ENCODE measurements at places on chromosomes 2 and 18. TPM values are rescaled to one million over a fixed set of nuclear protein-coding genes. Genes with fewer than 3 reads are reported as not detected.

PTPN4 gene
- total RNA-seq = 39.3 TPM

GRCh38 chr2:157413326-157414035, 30.4 kb downstream of the CYTIP start:
- DNase-seq = no peak

DNA sequence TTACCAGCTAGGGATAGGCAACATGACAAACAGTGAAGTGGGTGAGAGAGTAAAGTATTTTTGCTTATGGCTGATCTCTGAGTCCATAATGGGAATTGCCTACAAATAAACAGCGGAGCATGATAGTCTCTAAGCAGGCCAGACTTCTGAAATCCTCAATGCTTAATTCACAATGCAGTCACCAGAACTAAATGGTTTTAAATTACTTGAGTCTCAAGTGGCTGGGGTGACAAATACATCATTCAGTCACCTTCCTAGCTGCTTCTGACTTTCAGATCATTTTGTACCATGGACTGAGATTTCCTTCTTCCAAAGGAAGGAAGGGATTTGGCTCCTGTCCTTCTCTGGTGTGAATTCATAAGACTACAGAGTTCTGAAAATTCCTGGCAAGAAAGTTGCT, 82.8 kb upstream of the RMP24 start:
- DNase-seq = no peak

GRCh38 chr2:201467666-201468065, 16.1 kb downstream of the STRADB start:
- no peak for DNase-seq

DNA sequence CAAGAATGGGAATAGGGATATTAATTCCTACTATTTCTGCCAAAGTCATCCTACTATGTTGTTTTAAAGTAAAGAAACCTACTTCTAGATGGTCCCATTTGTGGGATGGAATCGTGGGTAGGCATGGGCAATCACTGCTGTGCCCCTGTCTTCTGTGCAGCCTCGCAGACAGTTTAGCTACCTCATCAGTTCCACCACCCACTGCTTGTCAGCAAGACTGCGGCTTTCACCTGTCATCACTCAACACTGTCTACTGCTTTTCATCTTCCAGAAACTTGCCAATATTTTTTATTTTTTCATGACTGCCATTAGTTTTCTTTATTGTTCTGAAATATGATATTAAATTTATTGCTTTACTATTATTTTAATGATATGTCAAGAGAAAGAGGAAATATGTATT, 368.1 kb upstream of the KYNU start:
- no peak for DNase-seq

DSG2 gene
- 5.2 TPM for total RNA-seq

PLEKHH2 gene
- 273 TPM for total RNA-seq

EGR4 gene
- total RNA-seq = not detected

KATNAL2 gene
- total RNA-seq = 5.1 TPM

- DNase-seq = no peak
These were observed 240.8 kb upstream of the RGPD4 start for GRCh38 chr2:107585851-107586250.

- no peak for DNase-seq
These were observed 3.0 kb downstream of the GBX2 start for GRCh38 chr2:236164925-236165841.

DNA sequence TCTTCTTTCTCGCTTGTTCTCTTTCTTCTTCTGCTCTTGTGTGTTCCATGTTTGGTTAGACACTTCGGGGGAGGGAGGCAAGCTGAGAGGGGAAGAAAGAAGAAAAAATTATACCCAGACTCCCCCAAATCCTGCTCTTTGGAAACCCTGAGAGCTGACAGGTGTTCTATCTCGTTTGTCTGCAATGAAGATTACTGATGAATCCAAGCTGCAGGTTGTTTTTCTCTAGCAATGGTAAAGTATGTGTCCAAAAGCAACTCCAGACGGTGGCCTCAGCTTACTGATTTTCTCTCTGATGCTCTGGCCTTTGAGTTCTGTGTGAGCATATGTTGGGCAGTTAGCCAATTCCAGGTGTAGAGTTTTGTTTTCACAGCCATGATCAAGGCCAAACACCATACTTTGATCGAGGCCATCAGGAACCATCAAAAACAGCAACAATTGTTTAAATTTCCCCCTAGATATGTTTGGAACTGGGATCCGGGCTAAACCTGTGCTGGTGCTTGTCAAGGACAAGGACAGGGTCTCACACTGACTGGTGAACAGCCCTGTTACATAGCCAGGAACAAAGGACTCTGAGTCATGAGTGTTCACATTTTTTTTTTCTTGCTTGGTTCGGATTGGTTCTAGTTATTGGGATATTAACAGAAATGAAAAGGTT, 142.0 kb downstream of the PRKCE start:
- no peak for DNase-seq

FIGN gene
- 4.5 TPM for total RNA-seq

DNA sequence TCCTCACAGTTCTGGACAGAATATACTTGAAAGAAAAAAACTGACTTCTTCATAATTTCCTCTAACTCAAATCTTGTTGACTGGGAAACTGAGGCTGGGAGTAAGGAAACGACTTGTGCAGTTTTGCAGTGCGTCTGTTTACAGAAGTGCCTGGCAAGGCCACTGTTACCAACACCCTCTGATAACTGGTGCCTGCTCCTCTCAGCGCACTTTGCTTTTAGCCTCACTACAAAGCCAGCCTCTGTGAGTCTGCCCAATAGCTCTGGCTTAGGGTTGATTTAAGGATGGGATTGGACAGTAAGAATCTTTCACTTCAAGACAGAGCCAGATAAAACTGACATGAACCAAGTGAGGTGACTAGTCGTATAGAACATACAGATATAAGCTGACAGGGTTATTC, 410.8 kb downstream of the PTPRM start:
- no peak for DNase-seq

AQP12A gene
- not detected for total RNA-seq

DNA sequence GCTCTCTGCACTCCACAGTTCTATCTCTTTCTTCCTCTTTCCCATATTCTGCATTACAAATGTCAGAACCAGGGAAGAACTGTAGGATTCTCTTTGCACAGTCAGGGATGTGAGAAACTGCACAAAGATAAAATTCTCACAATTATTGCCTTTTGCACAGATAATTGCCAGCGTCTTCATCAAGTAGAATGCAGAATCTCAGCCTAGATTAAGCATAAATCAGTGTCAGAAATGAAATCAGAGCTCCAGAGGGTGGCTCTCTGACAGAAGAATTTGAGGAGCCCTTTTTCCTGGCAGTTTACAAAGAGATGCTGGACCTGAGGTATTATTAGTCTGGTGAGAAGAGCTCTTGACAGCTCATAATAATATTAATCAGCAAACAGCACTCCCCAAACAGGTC, 173.1 kb downstream of the PTH2R start:
- no peak for DNase-seq

CNDP1 gene
- not detected for total RNA-seq

GRCh38 chr2:27356056-27356381, 545 bp downstream of the GTF3C2 start:
- DNase-seq = peak; percentile 76

NYAP2 gene
- total RNA-seq = 2.4 TPM

DNA sequence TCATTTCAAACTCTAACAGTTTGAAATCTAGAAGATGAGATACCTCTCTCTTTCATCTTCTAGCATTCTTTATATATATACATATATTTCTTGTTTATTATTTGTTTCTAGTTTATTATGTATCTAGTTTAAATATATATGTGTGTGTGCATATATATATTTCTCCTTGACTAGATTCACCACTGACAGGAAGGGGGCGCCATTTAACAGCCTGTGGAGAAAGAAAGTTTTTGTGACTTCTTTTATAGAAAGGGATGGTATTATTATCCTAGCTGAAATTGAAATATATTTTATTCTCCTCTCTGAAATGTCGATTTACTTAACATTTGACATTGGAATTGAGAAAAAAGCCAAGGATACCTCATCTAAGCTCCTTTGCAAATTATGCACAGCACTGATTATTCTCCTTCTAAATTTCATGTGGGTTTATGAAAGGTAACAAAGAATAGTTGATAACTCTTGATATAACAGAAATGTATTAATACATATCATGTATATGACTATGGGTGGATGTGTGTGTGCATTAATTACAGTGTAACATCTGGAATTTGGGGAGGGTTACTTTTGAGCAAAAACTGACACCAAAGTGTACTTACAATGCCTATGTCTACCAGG, 160.7 kb upstream of the NT5C1B start:
- DNase-seq = peak; percentile 30

- DNase-seq = no peak
These were observed 49.5 kb downstream of the CCDC148 start for GRCh38 chr2:158407031-158407430.

GRCh38 chr2:152054593-152054992, 44.3 kb downstream of the CACNB4 start:
- DNase-seq = no peak

- DNase-seq = peak; percentile 38
These were observed 10.5 kb upstream of the FAM124B start for GRCh38 chr2:224412141-224413015.

MEX3C gene
- total RNA-seq = 17.8 TPM

- DNase-seq = no peak
These were observed 120.0 kb upstream of the SNTG2 start for GRCh38 chr2:830419-831224.

GRCh38 chr2:134952608-134953007, 34.0 kb downstream of the CCNT2 start:
- no peak for DNase-seq

DNA sequence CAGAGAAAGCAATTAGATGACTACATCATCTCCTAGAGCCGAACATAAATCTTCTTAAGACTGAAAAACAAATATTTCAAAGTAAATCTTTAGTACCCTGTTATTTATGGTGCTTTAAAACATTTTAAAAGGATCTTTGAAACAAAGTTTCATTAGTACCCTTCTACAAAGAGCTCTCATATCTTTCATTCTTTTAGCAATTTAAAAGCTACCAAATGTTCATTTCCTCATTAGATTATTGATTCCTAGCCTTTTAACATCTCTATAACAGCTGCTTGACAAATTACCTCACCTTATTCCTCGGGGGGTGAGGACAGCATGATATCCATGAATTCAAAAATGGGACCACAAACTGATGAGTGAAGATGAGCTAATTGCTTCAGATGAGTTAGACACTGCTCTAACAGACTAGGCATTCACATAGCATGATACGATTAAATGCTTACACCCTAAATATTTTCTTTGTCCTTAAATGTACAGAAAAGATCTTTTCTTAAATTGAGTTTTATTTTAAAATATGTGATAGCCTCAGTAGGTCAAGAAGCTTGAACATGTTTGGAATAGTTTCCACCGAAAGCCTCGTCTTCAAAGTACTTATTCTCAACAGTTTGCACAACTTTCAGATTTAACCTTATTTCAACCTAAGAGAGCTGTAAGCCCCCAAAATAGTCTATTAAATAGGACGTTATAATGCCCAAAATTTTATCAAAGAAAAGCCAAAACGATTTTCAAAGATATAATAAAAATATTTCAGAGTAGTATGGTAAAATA, 2.1 kb downstream of the ATAD2B start:
- DNase-seq = no peak

GRCh38 chr2:7476371-7476770, 559.2 kb downstream of the RNF144A start:
- DNase-seq = no peak

- DNase-seq = no peak
These were observed 751.2 kb upstream of the NRXN1 start for GRCh38 chr2:51782921-51783765.

DNA sequence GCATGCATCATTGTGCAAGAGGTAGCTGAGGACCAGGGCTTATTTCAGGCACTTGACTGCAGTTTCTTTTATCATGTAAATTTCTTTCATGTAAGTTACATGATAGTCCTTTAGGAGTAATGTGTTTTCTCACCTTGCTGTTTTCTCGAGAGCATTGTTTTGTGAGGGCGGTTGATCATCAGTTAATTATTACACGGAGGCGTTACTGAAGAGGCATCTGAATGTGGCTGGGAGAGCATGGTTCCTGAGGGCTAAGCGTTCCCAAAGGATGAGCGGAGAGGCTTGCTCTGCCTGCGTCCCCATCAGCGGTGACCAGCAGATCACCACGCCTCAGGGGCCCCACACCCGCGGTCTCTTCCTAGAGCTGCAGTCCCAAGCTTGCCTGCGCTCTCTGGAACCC, 156.1 kb upstream of the NFATC1 start:
- no peak for DNase-seq

SNORC gene
- 2.1 TPM for total RNA-seq

PDE1A gene
- 2.3 TPM for total RNA-seq

RNF152 gene
- 24.0 TPM for total RNA-seq
